ENCODE measurements at places on chromosomes 13 and 19.

GRCh38 chr13:107964395-107964794 is 250.9 kb downstream of the LIG4 start:
- DNase-seq: no peak

GRCh38 chr13:75326173-75327134 is 155.5 kb downstream of the TBC1D4 start:
- no peak for DNase-seq

- DNase-seq: peak; percentile 87
Measured at GRCh38 chr13:46354156-46355087, 32.6 kb downstream of the RUBCNL start.

DNA sequence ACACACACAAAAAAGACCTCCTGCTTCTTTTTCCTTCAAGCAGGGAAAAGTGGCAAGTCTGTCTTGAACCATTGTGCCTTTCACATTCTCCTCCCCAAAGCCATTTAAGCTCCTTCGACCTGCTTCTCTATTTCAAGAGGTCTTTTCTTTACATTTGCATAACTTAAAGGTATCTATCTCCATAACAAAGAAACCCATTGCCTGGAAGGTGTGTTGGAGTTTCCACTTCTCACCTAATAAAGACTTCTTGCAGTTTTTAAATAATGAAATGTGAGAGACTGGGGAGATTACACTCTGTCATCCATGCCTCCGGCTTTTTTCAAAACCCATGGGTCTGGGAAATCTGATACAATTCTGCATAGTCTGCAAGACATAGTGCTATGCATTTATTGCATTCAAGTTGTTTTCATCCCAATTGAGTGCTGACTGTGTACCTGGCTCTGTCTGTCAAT is 41.8 kb upstream of the NBEA start:
- DNase-seq: no peak

DNA sequence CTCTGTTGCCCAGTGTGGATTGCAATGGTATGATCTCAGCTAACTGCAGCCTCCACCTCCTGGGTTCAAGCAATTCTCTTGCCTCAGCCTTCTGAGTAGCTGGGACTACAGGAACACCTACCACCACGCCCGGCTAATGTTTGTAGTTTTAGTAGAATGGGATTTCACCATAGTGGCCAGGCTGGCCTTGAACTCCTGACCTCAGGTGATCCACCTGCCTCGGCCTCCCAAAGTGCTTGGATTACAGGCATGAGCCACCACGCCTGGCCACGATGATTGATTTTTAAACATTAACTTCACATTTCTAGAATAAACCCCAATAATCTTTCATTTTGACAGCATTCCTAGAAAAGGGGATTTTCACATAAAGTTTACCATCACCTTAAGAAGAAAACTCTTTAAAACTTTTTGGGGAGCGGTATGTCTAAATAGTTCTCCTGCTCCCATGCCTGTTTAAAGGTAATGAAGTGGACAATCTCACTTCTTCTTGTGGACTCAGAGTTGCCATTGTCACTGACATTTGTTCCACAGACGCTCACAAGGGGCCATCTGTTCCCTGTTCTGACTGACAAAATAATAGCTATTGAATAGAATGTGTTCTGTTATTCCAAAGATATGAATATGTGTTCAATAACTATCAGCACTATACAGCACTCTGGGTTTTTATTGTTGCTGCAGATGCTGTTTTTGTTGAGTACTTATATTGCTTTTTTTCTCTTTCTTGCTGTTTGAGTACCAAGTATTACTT is 66.1 kb upstream of the C1QTNF9B start:
- no peak for DNase-seq

- no peak for DNase-seq
Measured at GRCh38 chr13:79725841-79726240, 244.9 kb downstream of the NDFIP2 start.

GRCh38 chr19:30446850-30447552 is 74.8 kb downstream of the ZNF536 start:
- peak; percentile 79 for DNase-seq

DNA sequence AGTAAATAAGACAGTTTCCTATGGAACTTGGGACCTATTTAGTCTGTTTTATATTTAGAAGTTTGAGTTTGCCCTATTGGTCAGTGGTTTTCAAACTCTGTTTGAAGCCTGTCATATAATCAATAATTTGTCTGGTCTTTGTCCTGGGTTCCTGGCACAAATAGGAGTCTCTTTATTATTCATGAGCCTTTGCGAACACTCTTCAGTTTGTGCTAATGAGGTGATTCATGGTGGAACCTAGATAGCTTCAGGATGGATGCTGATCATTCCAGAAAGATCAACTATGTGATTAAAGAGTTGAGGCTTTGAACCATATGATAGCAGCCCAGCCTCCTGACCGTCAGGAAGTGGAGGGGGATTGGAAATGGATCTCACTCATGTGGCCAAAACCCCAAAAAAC is 10.0 kb upstream of the VWA8 start:
- no peak for DNase-seq

DNA sequence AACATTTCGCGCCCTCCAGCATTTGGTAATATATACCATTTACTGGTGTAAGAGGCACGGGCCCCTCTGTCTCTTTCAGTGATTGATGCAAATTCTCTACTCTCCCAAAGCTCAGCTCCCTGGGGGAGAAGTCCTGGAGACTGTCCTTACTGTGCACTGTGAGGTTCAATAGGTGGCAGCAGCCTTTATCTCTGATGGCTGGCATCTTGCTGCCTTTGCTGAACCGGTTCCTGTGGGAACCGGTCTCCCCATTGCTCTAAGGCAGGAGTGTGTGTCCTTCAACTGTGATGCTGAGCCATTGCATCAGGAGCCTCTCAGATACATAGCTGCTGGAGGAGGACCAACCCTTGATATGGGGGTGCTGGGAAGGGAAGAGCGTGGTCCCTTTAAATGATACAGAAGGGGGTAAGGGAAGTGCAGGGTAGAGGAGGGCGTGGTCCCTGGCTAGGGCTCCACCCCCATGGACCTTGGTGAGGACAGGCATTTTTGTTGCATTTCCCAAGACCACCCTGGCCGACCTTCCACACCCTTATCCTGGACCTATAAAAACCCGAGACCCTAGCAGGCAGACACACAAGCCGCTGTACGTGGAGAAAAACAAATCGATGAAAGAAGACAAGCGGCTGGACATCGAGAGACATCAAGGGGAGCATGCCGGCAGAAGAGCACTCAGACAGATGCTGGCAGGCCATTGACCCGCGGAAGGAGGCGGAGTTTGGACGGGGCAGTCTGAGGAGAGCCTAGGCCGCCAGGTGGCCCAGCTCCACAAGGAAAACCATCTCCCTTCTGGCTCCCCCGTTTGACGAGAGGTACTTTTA is 41.1 kb upstream of the GTF3A start:
- DNase-seq: no peak

DNA sequence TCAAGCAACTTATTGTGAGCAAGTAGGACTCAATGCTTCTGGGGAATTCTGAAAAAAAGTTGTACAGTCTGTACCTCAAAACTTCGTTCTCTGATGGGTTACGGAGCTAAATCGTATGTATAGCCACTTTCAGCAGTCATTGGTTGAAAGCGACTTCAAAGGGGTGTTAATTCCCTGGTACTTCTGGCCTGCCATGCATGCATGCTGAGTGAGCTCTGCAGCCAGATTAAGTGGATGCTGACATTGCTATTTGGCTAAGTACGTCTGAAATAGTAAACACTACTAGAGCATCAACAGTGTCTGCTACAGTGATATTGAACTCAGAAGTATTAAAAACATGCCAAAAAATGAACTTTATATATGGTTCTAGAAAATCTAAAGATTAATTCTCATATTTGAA is 1183.1 kb upstream of the PCDH20 start:
- DNase-seq: no peak

DNA sequence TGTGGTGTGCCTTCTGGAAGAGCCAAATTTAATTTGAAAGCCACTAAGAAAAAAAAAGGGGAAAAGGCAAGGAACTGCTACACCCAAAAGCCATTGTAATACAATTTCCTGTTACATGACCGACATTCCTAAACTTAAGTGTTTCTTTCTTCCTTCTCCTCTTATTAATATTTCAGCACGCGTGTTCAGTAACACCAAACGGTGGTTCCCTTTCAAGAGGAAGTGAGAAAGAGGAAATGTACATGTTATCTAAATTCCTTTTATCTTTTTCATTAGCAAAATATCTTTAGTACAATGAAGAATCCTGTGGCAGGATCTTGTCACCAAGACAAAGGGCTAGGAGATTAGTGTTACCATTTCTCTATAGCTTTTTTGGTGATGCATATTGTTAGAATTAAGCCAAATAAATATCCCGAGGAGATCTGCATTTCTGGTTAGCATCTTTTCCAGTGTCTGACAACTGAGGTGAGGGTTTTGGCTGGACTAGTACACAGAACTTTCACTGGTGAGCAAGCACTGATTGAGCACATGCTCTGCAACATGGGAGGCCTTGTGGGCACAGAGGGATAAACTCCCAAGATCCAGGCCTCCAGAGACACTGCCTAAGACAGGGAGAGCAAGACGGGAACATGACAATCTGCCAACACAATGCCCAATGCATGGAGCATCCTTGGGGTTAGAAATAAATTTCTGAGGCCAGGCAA is 22.1 kb downstream of the LATS2 start:
- DNase-seq: no peak

DNA sequence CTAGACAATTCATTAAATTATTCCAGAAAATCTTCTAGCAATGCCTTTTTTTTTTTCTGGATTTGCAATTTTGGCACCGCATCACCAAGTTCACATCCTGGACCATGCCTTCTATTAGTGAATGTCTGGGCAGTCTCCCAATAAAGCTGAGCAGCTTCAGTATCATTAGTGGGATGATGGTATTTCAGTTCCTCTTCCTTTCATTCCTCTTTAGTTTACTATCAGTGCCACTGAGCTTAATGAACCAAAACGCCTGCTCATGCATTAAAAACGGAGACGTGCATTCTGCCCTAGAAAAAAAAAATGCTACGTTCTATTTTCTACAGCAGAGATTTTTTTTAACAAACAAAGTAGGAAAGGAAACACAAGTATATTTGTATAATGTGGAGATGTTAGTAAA is 343.0 kb downstream of the PCDH9 start:
- DNase-seq: no peak

- DNase-seq: no peak
Measured at GRCh38 chr13:100715604-100716003, 41.0 kb upstream of the TMTC4 start.

GRCh38 chr13:94427313-94427953 is 52.0 kb downstream of the DCT start:
- DNase-seq: no peak

- DNase-seq: no peak
Measured at GRCh38 chr19:1210227-1210538, 4.6 kb downstream of the STK11 start.

GRCh38 chr13:102536695-102537485 is 59.9 kb upstream of the TPP2 start:
- no peak for DNase-seq

DNA sequence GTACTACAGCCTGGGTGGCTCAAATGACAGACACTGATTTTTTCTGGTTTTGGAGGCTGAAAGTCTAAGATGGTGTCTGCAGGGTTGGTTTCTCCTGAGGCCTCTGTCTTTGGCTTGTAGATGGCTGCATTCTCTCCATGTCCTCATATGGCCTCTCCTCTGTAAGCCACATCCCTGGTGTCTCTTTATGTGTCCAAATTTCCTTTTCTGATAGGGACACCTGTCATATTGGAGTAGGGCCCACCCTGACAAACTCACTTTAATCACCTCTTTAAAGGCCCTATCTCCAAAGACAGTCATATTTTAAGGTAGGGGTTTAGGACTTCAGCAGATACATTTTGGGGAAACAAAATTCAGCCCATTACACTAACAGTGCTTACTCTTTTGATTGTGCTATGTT is 32.0 kb upstream of the WASF3 start:
- no peak for DNase-seq

DNA sequence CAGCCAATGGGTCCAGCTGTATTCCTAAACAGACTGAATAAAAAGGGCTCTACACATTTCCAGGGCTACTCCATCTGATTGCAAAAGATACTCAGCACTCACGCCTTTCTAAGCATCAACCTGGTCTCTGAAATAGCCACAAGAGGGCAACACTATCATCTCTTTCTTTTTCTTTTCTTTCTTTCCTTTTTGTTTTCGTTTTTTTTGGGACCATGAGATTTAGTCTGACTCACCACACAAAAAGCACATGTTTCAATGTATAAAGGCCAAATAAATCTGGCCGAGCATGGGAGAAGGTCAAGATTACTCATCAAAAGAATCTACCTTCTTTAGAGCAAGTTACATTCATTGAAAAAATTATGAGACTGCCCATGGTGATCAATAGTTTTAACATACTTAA is 805.6 kb upstream of the ARGLU1 start:
- no peak for DNase-seq

- peak; percentile 79 for DNase-seq
Measured at GRCh38 chr19:49921871-49922795, 6.9 kb upstream of the ATF5 start.

DNA sequence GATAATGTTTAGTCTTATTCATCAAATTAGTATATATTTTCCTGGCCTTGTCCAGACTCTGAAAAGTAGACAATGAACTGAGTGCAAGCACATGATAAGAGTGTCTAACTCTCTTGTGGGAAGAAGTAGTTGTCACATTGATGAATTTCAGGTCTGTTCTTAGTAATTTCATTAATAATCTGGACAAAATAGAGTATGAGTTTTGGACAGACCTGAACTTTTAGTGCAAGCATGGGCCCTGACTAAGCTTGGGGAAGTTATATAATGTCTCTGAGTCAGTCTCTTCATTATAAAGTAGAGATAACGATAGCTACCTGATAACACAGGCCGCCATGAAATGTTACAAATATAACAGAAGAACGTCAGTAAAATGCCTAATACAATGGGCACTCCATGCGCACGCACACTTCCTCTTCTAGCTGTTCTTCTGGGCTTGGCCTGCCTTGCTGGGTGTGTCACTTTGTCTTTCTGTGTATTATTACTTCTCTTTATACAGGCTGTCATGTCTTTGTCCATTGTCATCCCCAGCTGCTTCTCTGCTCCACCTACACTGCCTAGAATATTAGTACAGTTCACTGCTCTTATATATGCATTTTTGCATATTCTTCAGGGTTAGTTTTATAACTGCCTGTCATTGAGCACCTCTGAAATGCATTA is 129.1 kb upstream of the HTR2A start:
- DNase-seq: no peak

GRCh38 chr19:43553656-43554055 is 20.7 kb downstream of the ZNF575 start:
- no peak for DNase-seq

GRCh38 chr13:105196052-105196451 is 1339.4 kb downstream of the EFNB2 start:
- no peak for DNase-seq

DNA sequence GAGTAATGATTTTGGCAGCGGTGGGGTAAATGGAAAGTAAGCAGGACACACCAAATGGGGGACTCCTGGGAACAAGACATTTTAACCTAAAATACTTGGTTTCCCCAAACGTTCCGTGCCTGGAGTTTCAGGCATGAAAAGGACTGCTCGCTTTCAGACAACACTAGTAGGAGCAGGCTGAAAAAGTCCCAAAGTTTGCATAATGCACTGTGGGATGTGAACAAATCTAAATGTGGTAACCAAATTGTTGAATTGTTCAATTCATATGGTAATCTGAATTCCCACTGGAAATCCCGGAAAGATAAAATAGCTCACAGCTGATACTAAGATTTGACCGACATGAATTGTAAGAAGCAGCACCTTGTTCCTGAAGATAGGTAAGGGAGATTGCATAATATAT is 467.2 kb upstream of the ARGLU1 start:
- DNase-seq: no peak

All from GM03348 (cell line).